ENCODE measurements at places on chromosomes 11 and 22.
A peak's percentile ranks its signal among the peaks of the same experiment; 100 is the strongest.

DNA sequence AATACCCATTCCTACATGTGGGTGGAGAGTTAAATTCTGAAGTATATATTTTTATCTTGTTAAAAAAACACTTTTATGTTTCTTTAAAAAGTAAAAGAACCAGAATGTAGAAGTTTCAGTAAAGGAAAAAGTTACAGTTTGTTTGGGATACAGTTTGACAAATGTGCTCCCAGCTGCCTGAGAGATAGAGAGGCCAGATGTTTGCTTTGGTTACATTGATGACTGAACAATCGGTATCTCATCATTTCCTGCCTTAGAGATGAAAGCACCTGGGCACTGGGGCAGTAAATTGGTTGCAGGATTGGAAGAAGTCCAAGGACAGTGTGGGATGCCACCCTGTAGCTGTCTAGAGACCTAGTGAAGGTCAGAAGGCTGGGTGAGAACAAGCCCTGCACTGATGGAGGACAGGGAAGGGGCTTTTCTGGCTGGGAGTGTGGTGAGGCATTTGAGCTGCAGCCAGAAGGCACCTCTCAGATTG is 16.6 kb downstream of the MED15 start:
- peak; percentile 13 for DNase-seq

- no peak for DNase-seq
Observed at GRCh38 chr11:10678101-10678500, 15.5 kb downstream of the IRAG1 start.

DNA sequence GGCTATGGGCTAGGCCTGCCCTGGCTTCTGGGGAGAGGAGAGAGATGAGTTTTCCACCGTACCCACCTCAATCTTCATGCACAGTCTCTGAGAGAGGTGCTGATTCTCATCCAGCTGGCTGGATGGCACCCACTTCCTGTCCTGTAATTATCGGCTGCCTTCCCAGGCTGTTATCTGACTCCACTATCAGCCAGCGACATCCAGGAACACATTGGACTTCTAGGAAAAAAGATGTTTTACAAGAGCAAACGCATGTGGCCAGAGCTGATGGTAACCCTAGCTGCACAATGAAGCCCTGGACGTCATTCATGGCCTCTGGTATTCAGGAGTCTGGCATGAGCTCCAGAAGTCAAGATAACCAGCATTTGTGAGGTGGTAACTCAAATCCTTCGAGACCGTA is 137.4 kb downstream of the EHF start:
- no peak for DNase-seq

- DNase-seq: no peak
Observed at GRCh38 chr11:61049859-61050258, 52.4 kb upstream of the CD5 start.

DNA sequence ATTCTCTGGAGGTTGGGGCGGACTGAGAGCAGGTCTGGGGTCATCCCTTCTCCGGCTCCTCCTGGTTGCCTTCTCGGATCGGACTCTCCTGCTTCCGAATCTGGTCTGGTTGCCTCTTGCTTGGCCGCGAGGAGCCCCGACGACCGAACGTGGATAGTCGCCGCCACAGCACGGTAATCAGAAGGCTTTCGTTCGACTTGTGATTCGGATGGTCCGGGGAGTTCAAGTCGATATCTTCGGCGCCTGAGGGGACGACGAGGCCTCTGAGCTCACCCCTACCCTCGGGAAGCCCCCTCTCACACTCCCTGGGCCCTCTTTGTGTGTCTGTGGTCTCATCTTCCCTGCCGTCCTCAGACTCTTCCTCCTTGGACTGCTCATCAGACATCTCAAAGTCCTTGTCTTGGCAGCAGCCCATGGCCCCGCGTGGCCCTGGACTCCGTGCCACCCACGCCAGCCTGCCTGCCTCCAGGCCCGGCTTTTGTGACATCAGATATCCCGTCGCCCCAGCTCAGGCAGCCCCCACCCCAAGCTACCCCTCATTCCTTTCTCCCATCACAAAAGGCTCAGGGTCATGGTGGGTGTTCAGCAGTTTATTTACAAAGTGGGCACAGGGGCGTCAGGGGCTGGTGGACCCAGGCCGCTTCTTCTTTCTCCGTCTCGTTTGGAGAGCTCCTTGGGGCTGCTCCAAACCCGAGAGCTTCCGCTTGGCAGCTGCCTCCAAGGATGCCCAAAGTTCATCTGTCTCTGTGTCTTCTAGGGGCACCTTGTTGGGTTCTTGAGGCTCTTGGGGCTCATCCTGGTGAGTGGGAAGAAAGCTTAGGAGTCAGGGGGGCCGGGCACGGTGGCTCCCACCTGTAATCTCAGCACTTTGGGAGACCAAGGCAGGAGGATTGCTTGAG is at the start of gene TEX54:
TSS of gene TEX54 (minus strand) at position 506 of the 899 bp plus-strand sequence.
- DNase-seq: no peak

DNA sequence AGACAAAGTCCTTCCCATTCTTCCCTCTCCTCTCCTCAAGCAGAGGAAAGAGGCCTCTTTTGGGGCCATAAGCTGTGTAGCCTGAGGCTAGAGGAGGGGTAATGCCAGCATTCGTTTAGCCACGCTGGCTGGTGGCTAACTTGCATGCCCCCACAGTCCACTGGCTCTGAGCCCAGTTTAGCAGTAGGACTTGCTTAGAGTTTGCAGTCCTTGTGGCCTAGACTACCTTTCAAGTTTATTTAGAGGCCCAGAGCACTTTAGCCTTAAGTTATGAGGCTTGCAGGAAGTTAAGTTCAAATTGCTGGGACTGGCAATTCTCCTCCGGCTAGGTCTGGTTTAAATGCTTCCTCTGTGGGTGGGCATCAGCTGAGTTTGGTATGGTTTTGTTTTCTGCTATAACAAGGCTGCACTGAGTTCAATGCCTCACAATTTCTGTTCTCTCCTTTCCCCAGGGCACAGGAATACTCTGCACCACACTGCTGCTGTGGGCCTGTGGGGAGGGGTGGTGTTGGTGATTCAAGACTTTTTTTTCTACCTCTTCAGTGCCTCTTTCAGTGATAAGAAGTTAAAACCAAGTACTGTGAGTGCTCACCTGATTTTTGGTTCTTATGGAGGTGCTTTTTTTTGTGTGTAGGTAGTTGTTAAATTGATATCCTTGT is 281.0 kb upstream of the C11orf87 start:
- DNase-seq: no peak

DNA sequence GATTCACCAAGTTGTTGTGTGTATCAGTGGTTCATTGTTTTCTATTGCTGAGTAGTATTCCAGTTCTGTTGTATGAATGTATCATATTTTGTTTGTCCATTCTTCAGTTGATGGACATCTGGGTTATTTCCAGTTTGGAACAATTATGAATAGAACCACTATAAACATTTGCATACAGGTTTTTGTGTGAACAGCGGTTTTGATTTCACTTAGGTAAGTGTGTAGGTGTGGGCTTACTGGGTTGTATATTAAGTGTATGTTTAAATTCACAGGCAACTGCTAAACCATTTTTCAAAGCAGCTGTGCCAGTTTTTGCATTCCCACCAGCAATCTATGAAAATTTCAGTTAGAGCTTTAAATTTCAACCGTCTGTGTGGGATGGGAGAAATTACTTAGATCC is 217.8 kb downstream of the NELL1 start:
- DNase-seq: no peak

DNA sequence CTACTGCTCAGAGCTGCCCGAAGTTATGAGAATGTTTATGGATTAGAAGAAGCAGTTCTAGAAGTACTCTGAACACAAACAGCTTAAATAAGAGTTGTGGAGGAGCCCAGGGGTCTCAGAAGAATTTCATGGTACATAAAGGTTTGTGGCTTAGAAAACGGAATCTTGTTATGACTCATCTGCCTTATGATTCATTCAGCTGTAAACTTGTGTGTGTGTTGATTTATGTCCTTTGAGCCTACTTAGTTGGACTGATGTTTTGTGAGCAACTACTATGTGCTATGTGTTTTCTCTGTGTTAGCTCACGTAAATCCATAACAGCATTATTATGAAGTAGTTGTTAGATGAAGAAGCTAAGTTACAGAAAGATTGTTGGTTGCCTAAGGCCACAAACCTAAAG is 203.7 kb downstream of the PGR start:
- DNase-seq: no peak

DNA sequence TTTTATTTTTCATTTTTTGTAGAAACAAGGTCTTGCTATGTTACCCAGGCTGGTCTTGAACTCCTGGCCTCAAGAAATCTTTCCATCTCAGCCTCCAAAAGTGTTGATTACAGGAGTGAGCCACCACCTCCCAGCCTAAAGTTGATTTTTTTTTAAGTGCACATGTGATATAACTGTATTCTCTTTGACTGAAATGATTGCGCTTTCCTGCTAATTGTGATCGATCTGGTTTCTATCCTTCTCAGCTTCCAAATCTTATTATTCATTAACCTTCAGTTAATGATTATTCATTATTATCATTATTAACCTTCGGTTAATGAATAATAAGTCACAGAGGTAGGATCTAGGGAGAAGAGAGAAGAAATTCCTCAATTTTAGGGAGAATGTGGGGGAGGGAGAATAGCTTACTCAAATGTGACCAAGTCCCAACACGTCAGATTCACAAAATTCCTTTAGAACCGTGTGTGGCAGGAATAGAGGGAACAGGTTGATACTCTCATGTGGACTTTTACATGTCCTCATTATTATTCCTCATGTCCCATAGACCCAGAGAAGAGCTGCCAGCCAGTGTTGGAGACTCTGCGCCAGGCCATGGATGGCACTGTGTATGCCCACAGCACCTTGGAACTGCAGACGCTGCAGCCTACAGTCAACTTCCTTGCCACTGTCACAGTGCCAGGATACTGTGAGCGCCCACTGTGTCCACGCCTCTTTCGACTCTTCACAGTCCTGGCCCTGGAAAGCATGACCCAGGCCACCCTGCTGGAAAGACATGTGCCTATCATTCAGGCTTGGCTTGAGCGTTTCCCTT is 47.1 kb downstream of the RRP8 start:
- no peak for DNase-seq

GRCh38 chr22:36649066-36649465 is 54.5 kb downstream of the CACNG2 start:
- no peak for DNase-seq

GRCh38 chr11:7457211-7457610 is 28.1 kb upstream of the OLFML1 start:
- no peak for DNase-seq

DNA sequence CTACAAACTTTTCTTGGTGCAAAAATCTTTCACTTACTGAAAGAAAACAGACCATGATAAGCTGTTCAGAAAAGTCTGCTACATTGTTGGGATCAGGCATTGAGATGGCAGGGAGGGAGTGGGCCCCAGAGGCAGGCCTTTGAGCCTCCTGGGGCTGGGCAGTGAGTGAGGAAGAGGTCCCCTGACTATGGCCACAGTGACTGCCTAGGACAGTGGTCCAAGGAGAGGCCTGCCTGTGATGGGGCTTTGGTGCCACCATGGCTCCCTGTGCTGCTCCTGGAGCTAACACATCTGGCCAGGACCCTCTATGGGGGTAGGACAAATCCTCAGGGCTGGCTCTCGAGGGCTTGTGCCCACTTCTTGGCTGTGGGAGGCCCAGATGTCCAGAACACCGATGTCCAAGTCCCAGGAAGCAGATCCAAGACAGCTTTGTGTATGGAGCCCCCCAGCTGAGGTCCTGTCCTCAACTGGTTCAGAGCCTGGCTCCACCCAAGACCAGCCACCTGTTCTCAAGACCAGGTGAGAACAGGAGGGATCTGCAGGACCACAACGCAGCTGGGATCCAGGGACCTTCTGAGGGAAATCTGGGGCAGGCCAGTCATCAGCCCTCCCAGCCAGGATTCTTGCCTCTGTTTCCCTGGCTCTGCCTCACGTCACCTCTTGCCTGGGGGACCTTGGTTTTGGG is 36.9 kb downstream of the PPM1F start:
- DNase-seq: no peak

DNA sequence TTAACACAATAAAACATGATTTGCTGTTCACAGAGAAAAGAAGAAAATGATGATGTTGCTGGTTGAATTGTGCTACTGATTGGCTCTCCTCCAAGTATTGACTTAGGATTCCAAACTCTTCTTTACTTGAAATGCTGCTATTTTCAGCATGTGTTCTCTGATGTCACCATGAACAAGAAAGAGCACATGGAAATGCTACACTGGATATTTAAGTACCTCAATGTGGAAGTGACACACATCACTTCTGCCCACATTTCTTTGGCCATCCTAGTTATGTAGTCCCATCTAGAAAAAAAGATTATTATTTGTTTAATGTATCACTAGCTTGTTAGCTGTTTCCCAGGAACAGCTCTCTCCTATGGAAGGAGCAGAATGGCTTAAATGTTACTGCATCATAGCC is 27.2 kb downstream of the OR52B2 start:
- DNase-seq: no peak

- no peak for DNase-seq
Observed at GRCh38 chr11:77438487-77438886, 35.4 kb downstream of the PAK1 start.

GRCh38 chr11:72954860-72955259 is 140.6 kb downstream of the ATG16L2 start:
- DNase-seq: no peak

DNA sequence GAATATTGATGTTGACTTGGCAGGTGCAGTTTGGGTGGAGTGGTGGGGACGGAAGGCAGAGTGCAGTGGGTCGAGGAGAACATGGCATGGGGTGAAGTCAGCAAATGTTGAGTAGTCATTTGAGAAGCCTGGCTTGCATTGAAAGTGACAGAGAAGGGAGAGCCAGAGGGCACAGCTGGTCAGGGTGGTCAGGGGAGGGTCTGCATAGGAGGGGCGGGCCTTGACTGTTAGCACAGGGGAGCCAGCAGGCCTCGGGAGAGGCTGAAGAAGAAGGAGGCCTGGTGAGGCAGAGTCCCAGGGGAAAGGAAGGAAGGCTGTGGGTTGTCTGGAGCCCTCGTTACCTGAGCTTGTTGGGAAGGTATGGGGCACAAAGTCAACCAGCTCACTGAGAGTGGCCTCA is 230.8 kb upstream of the TBCEL start:
- no peak for DNase-seq

GRCh38 chr11:46978005-46978491 is 41.5 kb downstream of the CSTPP1 start:
- DNase-seq: no peak

DNA sequence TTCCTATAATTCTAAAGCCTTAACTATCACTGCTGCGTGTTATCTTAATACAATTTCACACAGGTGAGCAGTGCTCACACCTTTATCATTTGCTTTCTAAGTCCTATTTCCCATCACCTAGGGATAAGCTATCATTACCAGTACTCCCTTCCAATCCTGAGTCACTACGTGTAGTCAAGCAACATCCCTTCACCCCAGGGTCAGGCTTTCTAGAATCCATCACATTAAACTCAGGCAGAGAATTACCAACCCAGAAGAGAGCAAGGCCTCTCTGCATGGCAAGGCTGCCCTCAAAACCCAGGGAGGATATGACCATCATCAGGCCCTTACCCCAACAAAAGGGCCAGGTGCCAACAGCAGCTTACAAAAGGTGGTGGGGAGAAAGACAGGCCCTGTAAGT is 9.8 kb downstream of the PACSIN2 start:
- no peak for DNase-seq

GRCh38 chr11:40360206-40360798 is 1099.2 kb downstream of the LRRC4C start:
- no peak for DNase-seq

GRCh38 chr11:126669416-126669815 is 313.9 kb downstream of the ST3GAL4 start:
- DNase-seq: no peak

Data from T-helper 9 cell (primary cell).